ENCODE measurements at places on chromosomes 5 and 9.
A peak's percentile ranks its signal among the peaks of the same experiment; 100 is the strongest.

GRCh38 chr9:22052376-22052945 lies 43.4 kb upstream of the CDKN2B start:
- DNase-seq, result peak; percentile 60

DNA sequence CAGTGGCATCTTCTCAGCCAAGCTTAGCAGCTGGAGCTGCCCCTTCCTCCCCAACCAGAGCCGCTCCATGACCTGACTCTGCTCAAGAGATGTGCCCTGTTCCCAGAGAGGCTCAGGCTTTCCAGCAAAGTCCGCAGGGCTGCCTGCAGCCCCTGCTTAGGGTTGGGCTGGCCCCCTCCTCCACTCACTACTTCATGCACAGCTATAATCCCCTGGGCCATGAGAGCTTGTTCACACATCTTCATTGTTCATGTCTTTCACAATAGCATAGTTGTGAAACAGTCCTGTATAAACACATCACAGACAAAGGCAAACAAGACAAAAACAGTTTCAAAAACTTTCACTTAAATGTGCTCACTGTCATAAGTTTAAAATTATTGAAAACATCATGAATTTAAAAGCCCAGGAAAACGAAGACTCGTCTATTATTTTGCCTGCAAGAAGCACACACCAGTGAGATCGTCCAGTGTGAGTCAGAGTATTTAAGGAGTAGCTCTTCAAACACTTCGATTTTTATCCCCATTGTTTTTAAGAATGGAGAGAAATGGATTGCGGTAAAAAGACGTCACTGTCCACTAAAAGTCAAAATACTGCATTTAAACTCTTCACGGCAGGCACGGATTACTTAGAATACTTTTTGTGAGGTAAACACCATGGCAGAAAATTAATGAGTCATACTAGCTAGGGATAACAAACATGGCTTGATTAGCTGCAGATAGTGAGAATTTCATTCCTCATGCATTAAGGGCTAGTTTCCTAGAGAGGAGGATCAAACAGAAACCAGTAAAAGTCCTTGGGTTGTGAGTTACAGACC lies 40.7 kb upstream of the S1PR3 start:
- no peak for DNase-seq

- no peak for DNase-seq
Measured at GRCh38 chr9:84808416-84808815, 138.9 kb downstream of the NTRK2 start.

DNA sequence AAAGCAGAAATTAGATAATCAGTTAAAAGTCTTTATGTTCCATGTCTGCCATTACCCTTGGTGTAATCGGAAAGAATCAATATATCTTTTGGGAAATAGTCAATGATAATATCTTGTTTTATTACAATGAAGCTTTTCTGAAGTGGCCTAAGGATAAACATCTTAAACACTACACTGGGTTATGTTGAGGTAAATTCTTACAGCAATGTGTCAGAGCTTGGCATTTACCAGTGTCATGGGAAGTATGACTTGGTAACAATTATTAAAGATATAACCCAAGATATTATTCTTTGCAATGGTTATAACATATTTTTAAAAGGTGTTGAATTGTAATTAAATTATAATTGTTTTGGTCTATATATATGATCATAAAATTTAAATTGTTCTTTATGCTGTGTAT lies 84.7 kb downstream of the CFAP95 start:
- no peak for DNase-seq

GRCh38 chr9:96168882-96169281 lies 133.1 kb downstream of the HSD17B3 start:
- DNase-seq, result peak; percentile 36

DNA sequence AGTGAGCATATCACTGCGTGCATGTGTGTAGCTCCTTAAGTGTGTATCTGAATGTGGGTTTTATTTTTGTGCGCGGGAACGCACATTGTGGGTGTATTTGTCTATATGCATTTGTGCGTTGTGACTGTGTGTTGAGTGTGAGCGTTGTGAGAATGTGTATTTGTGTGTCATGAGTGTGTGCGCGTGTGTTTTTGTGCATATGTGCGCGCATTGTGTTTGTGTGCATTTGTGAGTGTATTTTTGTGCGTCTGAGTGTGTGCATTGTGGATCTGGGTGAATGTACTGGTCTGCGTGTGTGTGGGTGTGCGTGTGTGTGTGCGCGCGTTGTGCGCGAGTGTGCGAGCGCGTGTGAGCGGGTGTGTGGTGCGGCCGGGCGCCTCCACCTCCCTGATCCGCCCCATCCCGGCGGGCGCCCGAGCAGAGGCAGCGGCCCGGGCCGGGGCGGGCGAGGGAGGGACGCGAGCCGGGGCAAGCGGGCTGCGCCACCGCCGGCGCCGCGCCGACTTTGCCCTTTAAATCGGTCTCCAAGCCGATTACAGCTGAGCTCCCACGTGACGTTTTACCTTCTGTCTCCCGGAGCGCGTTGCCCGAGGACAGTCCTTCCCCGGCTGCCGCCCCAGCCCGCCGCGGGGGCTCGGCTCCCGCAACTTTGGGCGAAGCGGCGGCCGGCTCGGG lies at the start of gene RASGRF2:
Gene RASGRF2, plus strand, starts transcription at position 596 of the 675 bp plus-strand sequence. CDS start 376 bp downstream, outside the sequence.
- DNase-seq, result peak; percentile 77

GRCh38 chr9:98518556-98518955 lies 190.2 kb downstream of the GABBR2 start:
- no peak for DNase-seq

DNA sequence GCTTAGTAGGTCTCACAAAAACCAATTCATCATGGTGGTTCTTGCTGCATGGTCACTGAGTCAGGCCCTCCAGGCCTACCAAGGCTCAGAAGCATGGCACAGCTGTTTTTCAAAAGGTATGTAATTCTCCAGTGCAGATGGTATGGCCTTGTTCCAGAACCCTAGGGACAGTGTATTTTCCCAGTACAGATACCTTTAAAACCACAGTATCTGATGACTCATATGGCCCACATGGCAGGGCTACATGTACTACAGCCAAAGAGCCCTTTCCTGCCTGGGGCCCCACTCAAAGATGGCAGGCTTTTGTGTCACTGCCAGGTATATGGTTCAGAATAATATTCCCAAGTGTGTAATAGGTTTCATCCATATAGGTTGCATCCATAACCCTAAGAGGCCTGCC lies 16.5 kb downstream of the CSF2 start:
- DNase-seq, result peak; percentile 38

- peak; percentile 34 for DNase-seq
Measured at GRCh38 chr9:35658968-35659220, 802 bp downstream of the CCDC107 start.

- DNase-seq, result no peak
Measured at GRCh38 chr5:112004867-112005622, 248.1 kb upstream of the NREP start.

- no peak for DNase-seq
Measured at GRCh38 chr9:2833096-2833495, 10.8 kb downstream of the PUM3 start.

DNA sequence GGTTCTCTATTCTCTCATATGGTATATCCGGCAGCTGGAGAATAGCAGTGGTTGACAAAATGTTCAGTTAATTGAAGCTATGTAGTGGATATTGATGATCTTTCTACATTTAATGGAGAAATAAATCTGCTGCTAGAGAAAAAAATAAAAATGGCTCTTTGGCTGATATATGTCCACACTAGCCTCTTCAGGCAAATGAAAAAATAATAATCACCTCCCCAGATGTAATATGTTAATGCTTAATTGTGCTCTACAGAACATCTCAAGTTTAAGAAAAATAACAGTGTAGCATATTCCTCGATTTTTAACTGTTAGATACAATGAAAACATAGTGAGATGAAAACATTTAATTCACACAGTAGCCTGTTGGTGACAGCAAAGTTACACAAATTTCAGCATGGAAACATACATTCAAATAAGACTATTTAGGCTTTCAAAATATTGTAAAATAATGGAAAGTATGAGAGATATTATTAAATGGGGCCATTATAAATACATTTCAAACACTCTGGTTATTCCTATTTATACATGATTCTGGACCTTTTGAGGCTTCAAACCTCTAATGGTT lies 543.0 kb downstream of the MAT2B start:
- peak; percentile 6 for DNase-seq

GRCh38 chr5:126865299-126865698 lies 88.4 kb downstream of the LMNB1 start:
- no peak for DNase-seq

DNA sequence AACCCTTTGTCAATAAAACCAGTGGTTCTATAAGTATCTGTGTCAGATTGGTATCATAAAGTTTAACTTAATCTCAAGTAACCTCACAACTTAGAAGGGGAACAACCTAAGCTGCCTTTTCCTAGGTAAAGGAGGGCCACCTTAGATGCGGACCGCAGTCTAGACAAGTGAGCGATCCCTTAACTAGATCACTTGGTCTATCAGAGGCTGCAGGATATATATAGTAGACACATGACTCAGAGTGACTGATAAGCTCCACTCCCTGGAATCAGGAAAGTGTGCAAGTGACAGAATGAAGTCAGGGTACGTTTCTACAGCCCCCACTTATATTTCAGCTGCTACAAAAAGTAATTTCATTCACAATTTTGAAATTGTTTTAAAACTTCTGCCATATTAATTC lies 7.4 kb downstream of the REEP5 start:
- DNase-seq, result no peak

- DNase-seq, result no peak
Measured at GRCh38 chr5:50687548-50687947, 21.1 kb downstream of the PARP8 start.

- no peak for DNase-seq
Measured at GRCh38 chr9:132341177-132341840, 13.5 kb downstream of the SETX start.

GRCh38 chr9:110797611-110798010 lies 129.0 kb downstream of the MUSK start:
- DNase-seq, result no peak

GRCh38 chr5:51225789-51226742 lies 157.2 kb upstream of the ISL1 start:
- DNase-seq, result peak; percentile 80

- DNase-seq, result no peak
Measured at GRCh38 chr5:18216016-18216415, 581.8 kb downstream of the TAF11L14 start.

- DNase-seq, result no peak
Measured at GRCh38 chr5:139413963-139414362, 10.1 kb upstream of the SPATA24 start.

- peak; percentile 56 for DNase-seq
Measured at GRCh38 chr5:123512611-123513461, 859 bp downstream of the CSNK1G3 start.

DNA sequence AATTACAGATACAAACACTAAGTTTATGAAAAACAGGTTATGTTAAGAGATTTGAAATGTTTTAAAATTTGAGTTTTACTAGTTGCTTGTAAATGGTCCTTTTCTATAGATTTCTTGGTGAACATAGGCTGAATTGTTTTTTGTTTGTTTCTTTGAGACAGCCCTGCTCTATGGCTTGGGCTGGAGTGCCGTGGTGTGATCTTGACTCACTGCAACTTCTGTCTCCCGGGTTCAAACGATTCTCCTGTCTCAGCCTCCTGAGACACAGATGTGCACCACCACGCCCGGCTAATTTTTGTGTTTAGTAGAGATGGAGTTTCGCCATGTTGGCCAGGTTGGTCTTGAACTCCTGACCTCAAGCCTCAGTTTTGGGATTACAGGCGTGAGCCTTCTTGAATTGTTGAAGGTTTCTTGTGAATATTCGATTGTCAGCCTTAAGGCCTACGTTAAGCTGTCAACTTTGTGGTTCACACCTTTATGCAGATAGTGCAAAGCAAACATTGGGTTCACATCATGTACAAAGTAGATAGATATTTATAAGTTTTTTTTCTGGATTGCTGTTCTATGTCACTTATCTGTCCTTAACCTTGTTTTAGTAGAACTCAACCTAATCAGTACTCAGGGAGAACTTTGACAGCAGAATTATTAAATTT lies 26.2 kb downstream of the UHRF2 start:
- DNase-seq, result no peak

- DNase-seq, result peak; percentile 15
Measured at GRCh38 chr9:111516061-111516465, 8.9 kb upstream of the ZNF483 start.

- no peak for DNase-seq
Measured at GRCh38 chr5:81980598-81981260, 8.9 kb downstream of the ATG10 start.

DNA sequence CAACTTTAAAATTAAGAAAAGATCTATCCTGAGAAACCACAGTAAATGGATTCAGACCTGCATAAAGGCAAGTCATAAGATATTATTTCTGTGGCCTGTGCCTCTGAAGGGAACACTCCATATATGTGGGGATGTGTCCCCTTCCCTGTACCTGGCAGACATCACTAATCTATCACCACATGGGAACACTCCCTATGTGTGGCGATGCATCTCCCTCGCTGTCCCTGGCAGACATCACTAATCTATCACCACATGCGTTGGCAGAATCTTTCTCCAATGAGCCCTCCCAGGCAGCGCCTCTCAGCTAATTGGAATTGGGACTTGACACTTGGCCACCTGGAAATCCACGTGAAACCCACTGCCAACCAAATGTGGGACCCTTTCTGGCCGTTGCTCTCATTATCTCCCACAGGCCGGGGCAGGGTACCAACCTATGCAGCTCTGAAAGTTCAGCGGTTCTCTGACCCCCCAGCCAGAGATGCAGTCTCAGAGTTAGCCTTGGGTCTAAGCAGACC lies 25.2 kb upstream of the ASS1 start:
- no peak for DNase-seq

DNA sequence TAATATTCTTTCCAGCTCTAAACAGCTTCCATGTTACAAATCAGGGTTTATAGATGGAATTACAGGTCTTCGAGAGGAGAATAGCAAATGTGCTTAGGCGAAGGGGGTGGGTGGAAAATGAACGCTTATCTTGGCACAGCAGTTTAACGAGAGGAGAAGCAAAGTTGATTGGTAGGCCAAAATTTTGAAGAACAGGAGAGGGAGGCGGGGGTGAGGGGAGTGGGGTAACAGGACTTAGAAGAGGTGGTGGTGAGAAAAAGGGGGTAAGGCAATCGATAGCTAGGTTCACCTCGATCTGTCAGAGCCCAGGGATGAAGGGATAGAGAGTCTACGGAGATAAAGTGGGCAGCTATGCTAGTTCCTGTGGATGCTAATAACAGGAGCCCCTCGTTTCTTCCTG lies 764 bp downstream of the ANKRA2 start:
- no peak for DNase-seq

DNA sequence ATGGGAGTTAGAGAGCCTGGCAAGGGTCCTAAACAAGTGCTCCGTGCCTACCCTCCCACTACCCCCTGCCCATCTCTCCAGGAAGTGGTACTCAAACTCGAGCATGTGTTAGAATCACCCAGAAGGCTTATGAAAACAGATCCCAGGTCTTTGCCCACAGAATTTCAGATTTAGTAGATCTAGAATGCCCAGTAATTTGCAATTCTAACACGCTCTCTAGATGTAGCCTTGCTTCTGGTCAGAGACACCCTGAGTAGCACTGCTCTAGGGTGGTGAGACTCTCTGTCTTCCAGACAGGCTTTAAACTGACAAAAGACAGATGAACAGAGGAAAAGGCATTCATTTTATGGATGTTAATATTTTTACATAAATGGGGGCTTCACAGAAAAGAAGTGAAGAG lies 20.7 kb upstream of the ERMP1 start:
- DNase-seq, result no peak

GRCh38 chr5:179307013-179307800 lies 38.1 kb downstream of the ADAMTS2 start:
- no peak for DNase-seq

- no peak for DNase-seq
Measured at GRCh38 chr9:120768247-120768646, 25.0 kb downstream of the FBXW2 start.

- no peak for DNase-seq
Measured at GRCh38 chr9:89619019-89619418, 14.2 kb downstream of the GADD45G start.
